ENCODE measurements at places on chromosomes 2 and 18. TPM values are rescaled to one million over a fixed set of nuclear protein-coding genes. Genes with fewer than 3 reads are reported as not detected.

The HADHB gene
- 65.1 TPM for total RNA-seq

The PLCD4 gene
- 0.19 TPM for total RNA-seq

DNA sequence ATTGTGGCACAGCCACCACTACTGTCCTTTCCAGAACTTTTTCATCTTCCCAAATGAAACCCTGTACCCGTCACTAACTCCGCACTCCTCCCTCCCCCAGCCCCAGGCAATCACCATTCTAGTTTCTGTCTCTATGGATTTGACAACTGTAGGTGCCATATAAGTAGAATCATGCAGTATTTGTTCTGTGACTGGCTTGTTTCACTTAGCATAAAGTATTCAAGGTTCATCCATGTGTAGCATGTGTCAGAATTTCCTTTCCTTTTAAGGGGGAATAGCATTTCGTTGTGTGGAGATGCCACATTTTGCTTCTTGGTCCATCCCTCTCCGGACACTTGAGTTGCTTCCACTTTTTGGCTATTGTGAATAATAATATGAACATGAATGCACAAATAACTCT, 842 bp upstream of the CKAP2L start:
- H3K4me1 ChIP-seq: peaks cover 18% of the 10 kb centered on the region
- DNase-seq: peak; percentile 19
- peak overlapping the region; percentile 44 for H3K27ac ChIP-seq
- H3K4me3 ChIP-seq: peak overlapping the region; percentile 98
- H3K27me3 ChIP-seq: no peaks in the 10 kb centered on the region
- peaks cover 28% of the 10 kb centered on the region for H3K36me3 ChIP-seq

DNA sequence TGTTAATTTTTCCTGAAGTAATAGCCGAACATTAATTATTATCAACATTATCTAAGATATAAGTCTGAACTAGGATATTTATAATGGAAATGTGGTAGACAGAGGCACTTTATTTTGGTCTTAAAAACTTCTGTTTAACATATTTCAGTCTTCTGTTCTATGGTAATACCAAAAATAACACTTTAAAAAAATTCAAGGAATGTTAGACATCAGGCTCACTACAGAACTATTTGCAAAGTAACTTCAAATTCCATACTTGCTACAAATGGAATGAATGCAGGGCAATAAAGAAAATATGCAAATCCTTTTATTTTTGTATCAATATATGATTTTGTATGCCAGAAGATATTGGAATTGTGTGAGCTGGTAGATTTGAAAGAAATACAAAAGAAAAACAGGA, 345.5 kb upstream of the DSEL start:
- no peaks in the 10 kb centered on the region for H3K27me3 ChIP-seq
- no peak overlapping the region for H3K4me3 ChIP-seq
- no peak overlapping the region for H3K27ac ChIP-seq
- no peak for DNase-seq
- no peaks in the 10 kb centered on the region for H3K4me1 ChIP-seq

GRCh38 chr2:38653380-38653714, 12.6 kb upstream of the GALM start:
- H3K4me1 ChIP-seq: peaks cover 35% of the 10 kb centered on the region
- H3K4me3 ChIP-seq: peak overlapping the region; percentile 43
- H3K36me3 ChIP-seq: no peaks in the 10 kb centered on the region
- peak overlapping the region; percentile 90 for H3K27ac ChIP-seq

GRCh38 chr2:191580581-191580980, 97.4 kb upstream of the NABP1 start:
- H3K4me1 ChIP-seq: no peaks in the 10 kb centered on the region
- no peaks in the 10 kb centered on the region for H3K36me3 ChIP-seq
- H3K4me3 ChIP-seq: no peak overlapping the region
- no peaks in the 10 kb centered on the region for H3K27me3 ChIP-seq

- no peaks in the 10 kb centered on the region for H3K27me3 ChIP-seq
- DNase-seq: no peak
- H3K36me3 ChIP-seq: no peaks in the 10 kb centered on the region
These were observed 348.7 kb upstream of the GALNT5 start for GRCh38 chr2:156908825-156909224.

GRCh38 chr2:138395565-138396306, 105.8 kb upstream of the SPOPL start:
- no peaks in the 10 kb centered on the region for H3K27me3 ChIP-seq
- H3K4me1 ChIP-seq: no peaks in the 10 kb centered on the region
- DNase-seq: no peak
- no peak overlapping the region for H3K27ac ChIP-seq
- no peaks in the 10 kb centered on the region for H3K36me3 ChIP-seq
- H3K4me3 ChIP-seq: no peak overlapping the region

GRCh38 chr2:240687045-240687740, 4.5 kb upstream of the AQP12A start:
- no peak overlapping the region for H3K27ac ChIP-seq
- H3K36me3 ChIP-seq: no peaks in the 10 kb centered on the region
- H3K27me3 ChIP-seq: no peaks in the 10 kb centered on the region
- H3K4me1 ChIP-seq: peaks cover 5% of the 10 kb centered on the region

DNA sequence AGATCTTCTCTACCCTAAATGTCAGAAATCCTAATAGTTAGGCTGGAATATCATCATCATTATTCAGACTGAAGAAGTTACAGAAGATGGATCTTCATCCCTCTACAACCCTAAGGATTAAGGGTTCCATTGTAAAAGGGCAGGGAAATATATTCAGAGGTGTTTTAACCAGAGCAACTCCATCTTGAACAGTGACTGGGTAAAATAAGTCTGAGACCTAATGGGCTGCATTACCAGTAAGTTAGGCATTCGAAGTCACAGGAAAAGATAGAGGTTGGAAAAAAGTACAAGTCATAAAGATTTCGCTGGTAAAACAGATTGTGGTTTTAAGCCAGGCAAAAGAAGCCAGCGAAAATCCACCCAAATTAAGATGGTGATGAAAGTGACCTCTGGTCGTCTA, 968.7 kb downstream of the CNTNAP5 start:
- no peak overlapping the region for H3K27ac ChIP-seq
- no peaks in the 10 kb centered on the region for H3K4me1 ChIP-seq
- no peaks in the 10 kb centered on the region for H3K27me3 ChIP-seq

DNA sequence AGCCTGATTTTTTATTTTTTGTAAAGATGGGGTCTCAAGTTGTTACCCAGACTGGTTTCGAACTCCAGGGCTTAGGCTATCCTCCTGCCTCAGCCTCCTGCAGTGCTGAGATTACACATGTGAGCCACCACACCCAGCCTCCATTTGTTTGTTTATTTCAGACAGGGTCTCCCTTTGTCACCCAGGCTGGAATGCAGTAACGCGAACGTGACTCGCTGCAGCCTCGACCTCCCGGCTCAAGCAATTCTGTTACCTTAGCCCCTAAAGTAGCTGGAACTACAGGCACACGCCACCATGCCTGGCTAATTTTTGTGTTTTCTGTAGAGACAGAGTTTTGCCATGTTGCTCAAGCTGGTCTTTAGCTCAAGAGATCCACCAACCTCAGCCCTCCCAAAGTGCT, 27.2 kb downstream of the UBXN4 start:
- no peaks in the 10 kb centered on the region for H3K27me3 ChIP-seq
- no peak overlapping the region for H3K27ac ChIP-seq
- H3K4me1 ChIP-seq: peaks cover 15% of the 10 kb centered on the region
- H3K36me3 ChIP-seq: peaks cover 37% of the 10 kb centered on the region
- no peak for DNase-seq

- H3K27ac ChIP-seq: no peak overlapping the region
- no peak for DNase-seq
These were observed 50.2 kb downstream of the CABYR start for GRCh38 chr18:24189007-24189528.
